ENCODE measurements at places on chromosomes 16 and 17.

GRCh38 chr16:79151-80054 is 1.4 kb downstream of the MPG start:
- DNase-seq: no peak

DNA sequence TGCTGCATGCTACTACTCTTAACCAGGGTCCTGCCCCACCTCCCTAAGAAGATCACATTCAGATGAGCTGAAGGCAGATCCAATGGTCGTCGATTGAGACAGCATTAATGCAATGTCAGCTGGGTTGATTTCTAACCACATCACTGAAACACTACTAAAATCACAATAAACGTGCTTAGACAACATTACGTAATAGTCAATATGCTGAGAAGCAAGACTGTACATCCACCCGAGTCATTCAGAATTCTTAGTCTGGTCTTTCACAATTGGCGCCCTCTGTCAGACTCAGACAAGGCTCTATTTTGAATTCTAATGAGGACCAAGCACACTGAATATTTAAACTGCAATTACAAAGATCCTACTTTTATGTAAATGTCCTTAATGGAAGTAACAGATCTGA is 205.2 kb downstream of the STX8 start:
- DNase-seq: no peak

DNA sequence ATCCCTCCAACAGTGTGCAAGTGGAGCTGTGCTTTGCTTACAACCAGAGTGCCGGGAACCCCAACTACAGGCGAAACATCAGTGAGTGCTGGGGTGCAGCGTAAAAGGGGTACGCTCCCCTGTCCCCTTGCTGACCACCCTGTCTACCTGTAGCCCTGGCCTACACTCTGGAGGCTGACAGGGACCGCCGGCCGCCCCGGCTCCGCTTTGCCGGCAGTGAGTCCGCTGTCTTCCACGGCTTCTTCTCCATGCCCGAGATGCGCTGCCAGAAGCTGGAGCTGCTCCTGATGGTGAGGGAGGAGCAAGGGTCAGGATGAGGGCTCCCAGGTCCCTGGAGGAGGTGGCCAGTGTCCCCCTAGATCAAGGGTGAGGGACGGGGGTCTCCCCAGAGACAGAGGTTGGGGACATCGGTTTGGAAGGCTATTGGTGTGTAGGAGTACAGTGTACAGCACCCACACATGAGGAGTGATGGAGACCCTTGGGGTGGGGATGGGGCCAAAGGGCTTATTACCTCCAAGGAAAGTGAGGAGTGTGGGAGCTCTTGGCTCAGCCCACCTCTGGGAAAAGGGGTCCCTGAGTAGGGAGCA is 19.6 kb upstream of the PDK2 start:
- no peak for DNase-seq

DNA sequence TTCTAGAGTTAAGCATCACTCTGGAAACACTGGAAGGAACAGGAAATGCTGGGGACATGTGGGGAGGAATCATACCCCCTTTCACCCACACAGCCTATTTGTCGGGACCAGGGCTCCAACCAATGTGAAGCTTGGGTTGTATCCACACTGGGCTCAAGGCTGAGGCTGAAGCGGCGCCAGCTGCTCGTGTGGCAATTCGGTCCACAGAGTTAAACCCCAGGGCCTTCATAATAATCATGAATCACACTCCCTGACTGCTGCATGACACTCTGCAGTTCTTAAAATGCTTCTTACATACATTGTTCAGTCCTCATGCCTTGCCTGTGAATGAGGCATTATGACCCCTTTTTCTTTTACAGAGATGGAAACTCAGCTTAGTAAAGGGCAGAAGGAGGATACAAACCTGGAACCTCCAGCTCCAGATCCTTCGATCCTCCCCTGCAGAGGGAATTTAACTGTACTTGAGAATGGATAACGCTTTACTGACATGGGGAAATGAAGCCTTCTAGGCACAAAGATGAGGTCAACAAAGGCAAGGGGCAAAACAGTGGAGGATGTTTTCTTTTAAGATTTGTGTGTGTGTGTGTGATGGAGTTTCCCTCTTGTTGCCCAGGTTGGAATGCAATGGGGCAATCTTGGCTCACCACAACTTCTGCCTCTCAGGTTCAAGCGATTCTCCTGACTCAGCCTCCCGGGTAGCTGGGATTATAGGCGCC is 72.7 kb downstream of the SOX9 start:
- no peak for DNase-seq

DNA sequence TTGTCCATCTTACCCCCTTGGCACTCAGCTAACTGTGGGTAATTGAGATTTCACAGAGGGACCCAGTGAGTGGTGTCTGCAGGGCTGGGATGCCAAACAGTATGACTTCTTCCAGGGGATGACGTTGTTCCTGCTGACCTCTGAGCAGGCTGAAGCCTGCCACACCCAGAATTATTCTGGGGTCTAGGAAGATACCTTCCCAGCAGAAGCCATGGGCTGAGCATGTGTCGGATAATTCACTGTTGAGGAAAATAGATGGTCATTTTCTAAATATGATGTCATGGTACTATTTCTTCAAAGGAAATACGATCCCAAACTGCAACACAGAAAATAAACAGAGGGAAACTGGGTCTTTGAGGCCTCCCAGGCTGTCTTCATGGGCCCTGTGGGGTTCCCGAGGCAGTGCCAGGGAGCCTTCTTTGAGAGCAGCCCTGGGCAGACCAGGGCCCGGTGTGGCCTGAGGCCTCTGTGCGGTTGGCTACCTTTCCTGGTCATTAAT is 17.4 kb downstream of the WNT9B start:
- no peak for DNase-seq

GRCh38 chr17:37413875-37414519 is 7.3 kb downstream of the TADA2A start:
- DNase-seq: no peak

DNA sequence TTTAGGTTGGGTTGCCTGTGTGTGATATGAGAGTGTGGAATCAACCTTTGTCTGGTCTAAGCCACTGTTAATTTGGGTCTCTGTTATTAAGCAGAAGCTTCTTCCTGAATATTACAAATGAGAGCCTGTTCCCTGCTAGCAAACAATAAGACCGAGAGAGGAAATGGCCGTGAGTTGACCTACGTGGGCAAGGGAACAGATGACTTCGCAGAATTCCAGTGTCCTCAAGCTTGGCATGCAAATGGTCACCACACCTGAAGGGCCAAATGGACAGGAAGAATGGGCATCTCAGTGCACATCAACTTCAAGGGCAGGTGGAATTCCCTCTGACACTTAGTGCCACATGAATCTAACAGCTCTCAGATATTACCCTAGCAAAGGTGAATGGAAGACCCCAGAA is 250.8 kb upstream of the FOXF1 start:
- DNase-seq: no peak

- DNase-seq: no peak
Measured at GRCh38 chr17:9324864-9325263, 250.8 kb downstream of the STX8 start.

DNA sequence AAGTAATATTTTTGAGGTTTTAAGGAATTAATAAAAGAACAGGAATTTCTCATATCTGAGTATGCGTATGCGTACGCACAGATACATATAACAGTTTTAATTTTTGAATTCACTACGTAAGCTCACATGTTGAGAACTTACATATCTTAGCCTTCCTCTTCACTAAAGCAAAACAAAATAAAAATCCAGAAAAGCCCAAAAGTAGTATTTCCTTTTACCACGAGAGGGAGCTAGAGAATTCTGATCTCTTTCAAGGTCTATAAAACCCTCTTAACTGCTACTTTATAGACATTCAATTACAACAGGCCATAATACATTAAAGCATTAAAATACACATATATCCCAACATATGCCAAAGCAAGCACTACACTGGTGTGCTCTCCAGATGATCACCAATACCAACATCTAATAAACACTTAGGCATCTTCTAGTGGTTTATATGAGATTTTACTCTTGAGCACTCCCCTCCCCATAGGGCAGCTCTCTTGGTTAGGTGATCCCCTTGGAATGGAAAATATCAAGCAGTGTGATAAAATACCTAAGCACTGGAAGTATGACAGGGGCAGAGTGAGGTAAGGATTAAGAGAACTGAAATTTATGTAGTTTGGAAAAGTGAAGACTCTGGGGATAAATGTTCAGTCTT is 94.0 kb downstream of the SKAP1 start:
- DNase-seq: no peak

- DNase-seq: no peak
Measured at GRCh38 chr17:28057731-28058246, 15.3 kb downstream of the NLK start.

DNA sequence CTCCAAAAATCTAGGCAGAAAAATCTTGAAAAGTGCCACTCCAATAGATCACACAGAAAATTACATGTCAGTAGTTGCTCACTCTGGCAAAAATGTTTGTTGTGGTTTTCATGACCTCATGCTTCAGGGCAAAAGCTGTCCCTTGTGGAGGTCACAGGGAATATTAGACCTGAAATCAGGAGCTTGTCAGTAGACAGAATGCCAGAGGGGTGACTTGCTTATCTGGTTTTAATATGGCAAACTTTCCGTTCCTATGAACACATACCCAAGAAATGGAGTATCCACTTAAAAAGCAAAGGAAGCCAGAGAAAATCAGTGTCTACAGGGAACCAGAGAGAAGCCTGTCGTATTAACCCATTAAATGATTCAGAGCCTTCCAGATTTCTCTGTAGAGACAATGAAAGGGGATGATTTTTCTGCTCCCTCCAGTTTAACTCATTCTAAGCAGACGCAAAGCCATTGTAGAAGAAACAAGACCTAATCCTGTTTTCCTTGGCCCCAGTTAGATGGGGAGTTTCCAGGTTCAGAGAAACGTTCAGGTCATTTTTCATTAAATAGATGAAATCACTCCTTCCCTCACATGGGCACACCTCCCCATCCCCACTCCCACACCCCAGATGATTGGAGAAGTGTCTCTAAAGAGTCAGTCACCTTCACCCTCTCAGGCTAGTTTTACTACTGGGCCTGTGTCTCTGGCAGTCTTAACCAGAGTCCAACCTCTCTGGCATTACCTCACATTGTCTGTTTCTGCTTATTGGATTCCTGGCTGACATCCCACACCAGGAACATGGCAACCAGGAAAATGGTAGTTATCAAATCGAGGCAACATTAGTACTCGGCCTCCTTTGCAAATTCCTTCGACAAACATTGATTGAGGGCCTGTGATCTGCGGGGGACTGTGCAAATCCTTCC is 6.0 kb downstream of the SOX9 start:
- no peak for DNase-seq

DNA sequence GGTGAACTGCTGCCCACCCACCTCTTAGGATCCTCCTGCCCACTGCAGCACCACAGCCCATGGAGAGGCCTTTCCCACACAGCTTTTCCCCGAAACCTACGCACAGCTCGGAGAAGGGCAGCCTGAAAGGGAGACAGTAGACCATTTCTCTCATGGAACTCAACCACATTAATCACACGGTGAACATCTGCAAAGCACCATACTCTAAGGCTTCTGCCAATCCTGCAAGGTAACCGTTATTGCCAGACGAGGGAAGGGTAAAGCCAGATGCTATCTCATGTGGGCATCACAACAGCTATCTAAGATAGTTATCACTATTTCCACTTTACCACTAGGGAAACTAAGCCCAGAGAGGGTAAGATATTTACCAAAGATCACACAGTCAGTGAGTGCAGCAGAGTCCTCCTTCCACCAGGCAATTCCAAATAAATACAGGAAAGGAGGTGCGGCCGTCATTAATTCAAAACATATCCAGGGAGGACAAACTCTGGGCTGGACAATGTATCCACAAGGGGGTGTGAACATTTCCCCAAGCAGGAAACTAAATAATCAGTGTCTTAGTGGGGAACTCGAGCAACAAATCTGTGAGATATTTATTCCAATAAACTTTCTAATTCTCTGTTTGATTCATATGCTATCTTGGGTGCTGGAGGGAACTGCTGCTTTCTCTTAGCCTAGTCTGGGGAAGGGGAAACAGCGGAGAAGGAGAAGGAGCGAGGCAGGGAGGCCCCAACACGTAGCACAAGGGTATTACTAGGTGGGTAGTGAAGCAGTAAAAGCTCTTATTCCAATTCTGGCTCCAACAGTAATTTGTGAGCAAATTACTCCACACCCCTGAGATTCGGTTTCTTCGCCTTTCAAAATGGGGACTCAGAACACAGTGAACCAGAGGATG is 723 bp downstream of the TMEM186 start:
- no peak for DNase-seq

DNA sequence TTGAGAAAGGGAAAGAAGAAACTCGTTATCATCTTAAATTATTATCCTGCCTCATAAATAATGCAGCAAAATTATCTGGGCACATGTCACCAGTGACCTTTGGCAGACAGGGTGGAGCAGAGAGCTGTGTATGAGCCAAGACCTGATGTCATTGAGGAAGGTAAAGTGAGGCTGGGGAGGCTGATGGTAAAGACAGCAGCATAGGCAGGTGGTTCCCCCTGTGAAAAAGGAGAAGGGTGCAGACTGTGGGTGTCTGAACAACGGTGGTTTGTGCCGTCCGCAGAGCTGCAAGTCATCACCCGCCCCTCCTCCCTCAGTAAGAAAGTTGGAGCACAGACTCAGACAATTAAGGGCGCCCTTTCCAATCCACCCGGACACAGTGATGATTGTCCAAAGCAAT is 30.8 kb upstream of the METTL16 start:
- DNase-seq: no peak

DNA sequence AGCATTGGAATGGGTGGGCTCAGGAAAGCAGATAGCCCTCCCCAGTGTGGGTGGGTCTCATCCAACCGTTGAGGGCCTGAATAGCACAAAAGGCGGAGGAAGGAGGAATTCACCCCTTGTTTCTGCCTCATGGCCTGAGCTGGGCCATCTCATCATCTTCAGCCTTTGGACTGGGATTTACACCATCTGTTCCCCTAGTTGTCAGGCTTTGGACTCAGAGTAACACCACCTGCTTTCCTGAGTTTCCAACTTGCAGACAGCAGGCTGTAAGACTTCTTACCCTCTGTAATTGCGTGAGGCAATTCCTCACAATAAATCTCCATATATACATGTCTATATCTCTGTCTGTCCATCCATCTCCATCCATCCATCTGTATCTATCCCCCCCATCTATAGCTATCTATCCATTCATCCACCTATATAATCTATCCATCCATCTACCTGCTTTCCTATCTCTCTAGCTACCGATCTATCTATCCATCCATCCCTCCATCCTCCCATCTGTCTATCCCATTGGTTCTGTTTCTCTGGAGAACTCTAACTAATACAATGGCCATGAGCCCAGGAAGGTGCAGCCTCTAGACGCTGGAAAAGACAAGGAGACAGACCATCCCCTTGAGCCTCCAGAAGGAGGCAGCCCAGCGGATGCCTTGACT is 21.3 kb downstream of the DNAH17 start:
- DNase-seq: no peak

DNA sequence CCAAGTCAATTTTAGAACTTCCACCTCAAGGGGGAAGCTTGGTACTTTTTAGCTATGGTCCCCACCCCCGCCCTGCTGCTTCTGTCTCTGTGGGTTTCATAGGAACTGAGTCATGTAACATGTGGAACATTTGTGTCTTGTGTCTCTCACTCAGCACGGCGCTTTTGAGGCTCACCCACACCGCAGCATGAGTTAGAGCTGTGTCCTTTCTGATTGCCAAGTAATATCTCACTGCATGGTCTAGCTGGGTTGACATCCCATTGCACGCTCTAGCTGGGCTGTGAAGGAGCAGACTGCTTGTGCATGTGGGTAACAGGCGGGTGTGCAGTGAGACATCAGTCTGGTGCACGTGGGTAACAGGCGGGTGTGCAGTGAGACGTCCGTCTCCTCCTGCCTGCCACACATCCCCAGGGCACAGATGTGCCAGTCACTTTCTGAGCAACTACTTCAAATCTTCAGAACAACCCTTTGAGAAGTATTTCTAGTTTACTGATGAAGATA is 26.4 kb upstream of the SLC7A5 start:
- DNase-seq: peak; percentile 61

All from activated effector memory CD4-positive, alpha-beta T cell treated with Interleukin-2 at 50 U/mL for 16 hours (primary cell).